ENCODE measurements at places on chromosomes 11 and 22.

DNA sequence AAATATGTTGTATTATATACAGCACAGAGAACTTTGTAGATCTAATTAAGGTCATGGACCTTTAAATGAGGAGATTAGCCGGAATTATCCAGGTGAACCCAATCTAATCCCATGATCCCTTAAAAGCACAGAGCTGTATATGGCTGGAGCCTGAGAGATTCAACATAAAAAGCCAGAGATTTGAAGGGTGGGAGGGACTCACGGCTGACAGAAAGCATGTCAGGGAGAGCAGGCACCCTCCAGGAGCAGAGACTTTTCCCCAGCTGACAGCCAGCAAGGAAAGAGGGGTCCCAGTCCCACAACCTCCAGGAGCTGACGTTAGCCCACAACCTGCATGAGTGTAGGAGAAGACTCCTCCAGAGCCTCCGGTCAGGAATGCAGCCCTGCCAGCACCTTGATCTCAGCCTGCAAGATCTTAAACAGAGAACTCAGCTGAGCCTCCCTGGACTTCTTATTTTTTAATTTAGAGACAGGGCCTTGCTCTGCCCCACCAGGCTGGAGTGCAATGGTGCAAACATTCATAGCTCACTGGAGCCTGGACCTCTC, 20.0 kb upstream of the ADA2 start:
- no peak for DNase-seq

- DNase-seq, result no peak
Measured at GRCh38 chr22:50220603-50221409, 20.0 kb downstream of the SELENOO start.

DNA sequence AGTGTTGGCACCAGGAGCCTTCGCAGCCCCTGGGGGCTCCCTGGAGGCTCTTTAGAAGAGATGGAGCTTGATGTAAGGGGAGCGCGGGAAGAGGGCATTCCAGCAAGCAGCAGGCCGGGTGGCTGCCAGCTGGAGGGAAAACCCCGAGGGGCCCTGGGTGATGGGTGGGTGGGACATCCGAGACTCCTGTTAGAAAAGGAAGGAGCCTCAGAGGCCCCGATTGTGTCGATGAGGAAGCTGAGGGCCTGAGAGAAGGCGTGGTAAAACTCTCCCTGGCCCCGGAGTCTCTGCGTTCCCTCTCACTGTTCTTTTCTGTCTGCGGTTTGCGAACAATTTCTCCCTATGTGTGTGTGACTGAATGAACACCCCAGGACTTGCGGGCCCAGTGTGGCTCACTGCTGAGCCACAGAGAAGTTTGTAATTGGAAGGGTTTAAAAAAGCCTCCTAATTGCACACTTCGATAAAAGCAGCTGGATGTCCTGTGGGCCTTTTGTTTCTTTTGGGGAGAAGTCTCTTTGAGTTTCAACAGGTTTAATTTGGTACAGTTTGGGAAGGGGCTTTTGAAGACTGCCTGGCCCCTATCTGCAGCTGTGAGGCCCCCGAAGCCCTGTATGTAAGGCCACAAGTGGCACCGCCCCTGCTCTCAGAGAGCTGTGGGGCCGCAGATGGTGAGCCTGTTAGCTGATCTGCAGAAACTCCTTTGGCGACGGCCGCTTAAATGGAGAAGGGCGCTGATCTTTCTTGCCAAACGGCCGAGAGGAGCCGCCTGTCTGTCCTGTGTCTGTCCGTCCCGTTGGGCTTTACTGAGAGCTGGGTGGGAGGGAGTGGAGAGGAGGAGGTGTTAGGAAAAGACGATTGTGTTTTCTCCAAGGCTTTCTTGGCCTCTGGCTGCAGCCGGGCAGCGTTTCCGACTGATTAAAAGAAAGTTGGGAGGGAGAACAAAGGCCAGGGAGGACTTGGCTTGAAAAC, 2.0 kb downstream of the FBLN1 start:
- peak; percentile 85 for DNase-seq

GRCh38 chr22:19357270-19358105, 66.0 kb upstream of the CLTCL1 start:
- no peak for DNase-seq

DNA sequence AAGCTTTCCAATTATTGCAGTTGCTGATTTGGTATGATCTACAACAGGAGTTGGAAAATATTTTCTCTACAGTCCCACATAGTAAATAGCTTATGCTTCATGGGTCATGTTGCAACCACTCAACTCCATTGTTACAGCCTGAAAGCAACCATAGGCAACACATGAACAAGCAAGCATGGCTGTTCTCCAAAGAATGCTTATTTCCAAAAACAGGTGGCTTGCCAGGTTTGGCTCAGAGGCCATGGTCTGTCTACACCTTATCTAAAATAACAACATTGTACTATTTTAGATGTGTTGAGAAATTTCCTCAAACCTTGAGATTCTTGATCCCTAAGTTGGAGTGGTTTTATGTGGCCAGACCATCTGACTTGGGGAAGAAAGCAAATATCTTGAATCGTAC, 153.9 kb upstream of the MPPED2 start:
- no peak for DNase-seq

- no peak for DNase-seq
Measured at GRCh38 chr11:81913793-81914192, 819.9 kb downstream of the FAM181B start.

DNA sequence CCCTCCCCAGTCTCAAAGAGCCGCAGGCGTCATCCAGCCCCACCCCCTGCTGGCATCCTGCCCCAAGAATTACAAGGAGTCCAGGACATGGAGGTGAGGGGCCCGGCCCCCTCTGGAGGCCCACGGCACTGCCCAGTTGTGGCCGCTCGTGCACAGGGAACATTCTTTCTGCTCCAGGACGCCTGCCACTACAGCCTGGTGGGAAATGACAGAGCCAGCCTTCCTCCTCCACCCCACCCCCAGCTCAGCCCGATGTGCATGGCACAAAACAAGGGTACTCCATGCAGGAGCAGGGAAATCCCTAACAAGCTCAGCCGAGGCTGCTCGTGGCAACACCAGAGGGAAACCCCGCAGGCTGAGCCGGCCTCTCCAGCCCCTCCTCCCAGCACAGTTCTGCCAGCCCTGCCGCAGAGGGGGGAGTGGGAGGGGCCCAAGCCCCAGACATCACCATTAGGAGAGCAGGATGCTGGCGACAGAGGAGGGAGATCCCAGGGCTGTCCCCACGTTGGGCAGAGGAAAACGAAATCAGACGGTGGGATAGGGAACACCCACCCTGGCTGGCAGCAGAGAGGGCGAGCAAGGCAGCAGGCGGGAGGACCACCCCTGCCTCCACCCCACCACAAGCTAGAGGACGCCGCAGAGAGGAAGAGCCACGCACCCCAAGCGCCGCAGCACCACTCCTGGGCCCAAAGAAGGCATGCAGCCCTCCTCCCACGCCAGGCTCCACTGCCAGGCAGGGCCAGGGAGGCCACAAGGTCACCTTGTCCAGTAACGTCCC, 10.0 kb downstream of the IGSF9B start:
- DNase-seq, result no peak

DNA sequence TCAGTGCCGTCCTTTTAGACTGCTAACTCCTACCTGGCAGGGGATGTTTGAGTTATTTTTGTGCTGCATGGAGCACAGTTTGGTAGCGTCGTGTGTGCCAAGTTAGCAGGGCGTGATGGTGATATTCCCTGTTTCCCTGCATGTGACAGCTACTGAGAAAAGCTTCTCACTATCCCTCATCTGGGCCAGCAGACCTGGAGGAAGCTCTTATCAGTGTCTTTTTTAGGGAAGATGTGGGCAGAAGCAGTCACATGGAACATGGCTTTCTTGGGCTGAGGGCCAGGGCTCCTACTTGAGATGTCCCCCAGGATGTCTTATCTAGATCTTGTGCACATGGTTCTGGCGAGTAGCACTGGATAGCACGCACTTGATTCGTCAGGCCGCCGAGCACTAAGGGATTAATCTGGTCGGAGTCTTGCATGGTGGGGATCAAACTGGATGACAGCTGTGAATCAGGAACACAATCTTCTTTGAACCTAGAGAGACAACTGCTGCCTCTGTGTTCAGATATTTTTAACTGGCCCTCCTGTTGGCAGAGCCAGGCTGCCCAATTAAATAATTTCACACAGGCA, 33.8 kb downstream of the TECTA start:
- DNase-seq, result no peak

- DNase-seq, result no peak
Measured at GRCh38 chr11:46229230-46229629, 48.2 kb upstream of the CREB3L1 start.

DNA sequence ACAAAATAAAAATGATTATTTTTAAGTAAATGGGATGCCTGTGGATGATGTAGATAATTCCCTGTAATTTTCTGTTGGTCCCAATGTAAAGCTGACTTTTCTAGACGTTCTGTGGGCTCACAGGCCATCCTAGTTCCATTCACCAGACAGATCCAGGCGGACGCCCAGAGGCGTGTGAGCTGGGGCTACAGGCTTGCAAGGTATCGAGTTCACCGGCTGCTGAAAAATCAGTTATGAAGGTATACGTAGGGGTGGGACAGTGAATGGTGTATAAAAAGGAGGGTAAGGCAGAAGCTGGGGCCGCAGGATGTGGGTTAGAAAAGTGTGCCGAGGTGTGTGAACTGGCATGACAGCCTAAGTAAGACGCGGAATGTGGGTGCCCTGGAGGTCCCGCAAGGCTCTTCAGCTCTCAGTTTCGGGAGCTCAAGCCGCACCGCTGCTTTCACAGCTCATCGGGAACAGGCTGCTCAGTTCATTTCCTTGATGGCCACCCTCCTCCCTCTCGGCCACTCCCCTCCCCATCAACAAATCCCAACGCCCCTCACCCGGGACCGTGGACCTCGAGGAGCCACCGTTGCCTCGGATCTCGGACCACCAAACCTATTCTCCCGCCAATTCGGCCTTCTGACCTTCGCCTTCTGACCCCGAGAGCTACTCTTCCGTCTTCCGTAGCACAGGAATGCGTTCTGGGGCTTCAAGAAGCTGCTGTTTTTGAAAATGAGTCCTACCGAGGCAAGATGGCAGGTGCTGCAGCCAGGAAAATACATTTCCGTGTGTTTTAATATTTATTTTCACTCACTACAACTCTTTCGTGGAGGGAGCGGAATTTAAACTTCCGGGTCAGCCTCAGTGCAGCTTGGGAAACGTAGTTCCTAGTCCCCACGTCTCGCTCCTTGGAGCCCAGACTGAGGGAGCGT, at the start of gene XNDC1N:
Gene XNDC1N (minus strand): TSS at position 775 of the 917 bp plus-strand sequence. CDS start 5,241 bp downstream, outside the sequence.
- DNase-seq, result peak; percentile 92

- no peak for DNase-seq
Measured at GRCh38 chr11:129855086-129855485, 39.4 kb downstream of the TMEM45B start.

- peak; percentile 65 for DNase-seq
Measured at GRCh38 chr11:29119116-29119515, 897.7 kb downstream of the KCNA4 start.

GRCh38 chr11:44834846-44835245, 108.1 kb downstream of the TSPAN18 start:
- no peak for DNase-seq

GRCh38 chr11:112513417-112513816, 252.8 kb upstream of the PLET1 start:
- no peak for DNase-seq

GRCh38 chr22:49236541-49237075, 591.1 kb downstream of the BRD1 start:
- no peak for DNase-seq

DNA sequence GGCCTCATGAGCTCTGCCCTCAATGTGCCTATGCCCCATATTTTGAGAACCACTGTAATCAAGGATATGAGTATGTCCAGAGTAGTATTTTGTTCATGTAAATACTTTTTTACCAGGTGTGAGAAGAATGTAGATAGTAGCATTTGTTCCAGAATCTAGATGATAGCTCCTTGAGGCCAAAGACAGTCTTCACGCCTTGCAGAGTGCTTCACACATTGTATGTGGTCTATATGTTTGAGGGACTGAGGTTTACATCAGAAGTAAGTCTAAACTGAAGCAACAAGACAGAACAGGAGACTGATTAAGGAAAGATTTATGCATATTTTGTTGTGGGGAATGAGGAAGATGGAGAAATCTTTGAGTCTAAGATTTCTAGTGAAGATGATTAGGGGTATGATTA, 12.5 kb downstream of the CEP57 start:
- DNase-seq, result no peak

DNA sequence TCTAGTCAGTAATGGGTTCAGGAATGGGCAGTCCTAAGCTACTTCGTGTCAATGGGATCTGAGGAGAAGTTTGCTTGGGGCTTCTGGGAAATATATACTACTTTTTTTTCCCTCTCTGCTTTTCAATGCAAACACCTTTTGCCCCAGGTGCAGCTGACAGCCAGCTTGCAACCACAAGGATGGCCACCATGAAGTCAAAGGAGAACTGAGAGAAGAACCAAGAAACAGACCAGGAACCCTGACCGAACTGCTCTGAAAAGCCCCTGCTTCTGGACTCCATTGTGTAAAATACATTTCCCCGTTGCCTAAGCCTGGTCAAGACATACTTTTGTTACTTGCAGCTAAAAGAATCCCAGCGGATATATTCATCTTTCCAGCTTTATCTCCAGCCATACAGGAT, 20.1 kb upstream of the CD44 start:
- DNase-seq, result no peak

DNA sequence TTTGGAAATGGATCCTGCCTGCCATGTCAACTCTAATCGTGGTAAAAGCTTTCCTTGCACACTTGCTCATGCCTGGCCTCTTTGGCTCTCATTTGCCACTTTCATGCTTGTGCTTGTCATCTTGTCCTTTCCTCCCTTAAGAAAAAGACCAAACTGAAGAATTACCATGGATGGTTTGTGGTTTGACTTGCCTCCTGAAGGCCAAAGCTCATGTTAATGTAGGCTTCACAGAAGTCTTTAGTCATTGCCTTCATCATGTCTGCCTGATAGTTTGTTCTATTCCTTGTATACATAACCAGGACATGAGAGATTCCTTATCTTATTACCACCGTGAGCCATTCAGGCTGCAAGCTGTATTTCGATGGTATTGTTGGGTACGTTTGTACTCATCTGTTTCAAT, 17.3 kb downstream of the TEAD1 start:
- peak; percentile 56 for DNase-seq

Data from fibroblast of skin of back (primary cell).